Foreskin keratinocyte (primary cell): ENCODE measurements at places on chromosomes 12 and 14. TPM values are rescaled to one million over a fixed set of nuclear protein-coding genes. Genes with fewer than 3 reads are reported as not detected.
A peak's percentile ranks its signal among the peaks of the same experiment; 100 is the strongest.

DNA sequence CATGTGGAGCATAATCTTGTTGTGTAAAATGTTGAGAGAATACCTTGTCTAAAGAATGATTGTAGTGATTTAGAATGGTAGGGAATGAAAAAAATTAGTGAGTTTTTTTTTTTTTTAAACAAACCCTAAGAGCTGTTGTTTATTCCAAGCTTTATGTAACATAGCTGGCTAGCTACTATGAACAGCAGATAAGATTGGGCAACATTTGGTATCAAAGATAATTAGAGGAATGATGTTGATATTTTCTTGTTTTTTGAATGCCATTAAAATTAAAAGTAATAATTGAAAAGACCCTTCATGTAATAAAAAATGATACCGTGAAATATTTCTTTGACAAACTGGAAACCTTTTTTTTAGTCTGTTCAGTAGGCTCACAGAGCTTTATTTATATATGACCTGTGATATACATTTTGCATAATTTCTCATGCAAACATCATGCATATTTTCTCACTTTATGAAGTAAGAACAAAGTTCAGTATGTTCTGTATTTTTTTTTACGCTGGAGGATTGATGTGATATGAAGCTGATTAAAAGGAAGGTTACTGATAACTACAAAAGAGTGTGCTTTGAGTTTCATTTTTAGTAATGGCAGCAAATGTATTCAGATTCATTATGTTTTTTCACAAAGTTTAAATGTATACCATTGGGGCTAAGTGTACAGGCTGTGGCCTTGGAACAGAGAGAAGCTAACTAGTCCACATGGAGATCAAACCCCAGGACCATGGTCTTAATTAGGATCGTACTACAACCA, 8.1 kb downstream of the CPSF6 start:
- no peak for DNase-seq

DNA sequence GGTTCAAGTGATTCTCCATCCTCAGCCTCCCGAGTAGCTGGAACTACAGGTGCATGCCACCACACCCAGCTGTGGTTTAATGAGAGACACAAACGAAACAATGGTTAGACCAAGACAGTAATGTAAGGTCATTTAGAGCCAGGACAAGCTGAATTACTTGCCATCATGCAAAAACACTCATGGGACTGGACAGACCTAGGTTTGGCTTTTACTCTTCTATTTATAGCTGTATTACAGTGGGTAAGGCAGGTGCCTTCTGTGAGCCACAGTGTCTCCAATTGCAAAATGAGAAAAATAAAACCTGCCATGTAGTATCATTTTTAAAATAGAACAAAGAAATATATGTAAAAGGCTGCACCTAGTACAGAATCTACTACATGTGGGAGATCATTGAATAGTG, 513.2 kb downstream of the NELL2 start:
- no peak for DNase-seq

DNA sequence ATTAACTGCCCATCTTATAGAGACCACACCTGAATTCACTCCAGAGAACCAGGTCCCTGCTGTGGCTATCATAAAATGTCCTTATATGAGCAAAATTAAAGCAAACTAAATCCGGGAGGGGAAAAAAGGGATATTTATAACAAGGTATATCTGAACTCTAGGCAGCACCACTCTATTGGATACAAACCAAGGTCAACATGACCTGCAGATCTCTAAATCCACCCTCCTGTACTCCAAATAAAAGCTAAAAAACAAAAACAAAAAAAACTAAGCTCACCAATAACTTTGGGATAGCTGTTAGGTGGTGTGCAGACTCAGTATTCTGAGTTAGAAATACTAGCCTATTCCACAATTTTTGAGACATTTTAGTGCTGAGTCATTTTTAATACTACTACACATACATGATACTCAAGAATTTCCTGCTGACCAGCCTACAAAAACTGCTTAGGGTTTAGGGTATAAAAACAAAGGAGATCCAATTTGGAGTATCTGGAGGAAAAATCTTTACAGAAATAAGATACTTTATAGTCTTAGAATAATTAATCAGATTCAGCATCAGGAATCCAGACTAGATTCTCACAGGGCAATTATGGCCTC, 46.6 kb upstream of the LTBP2 start:
- DNase-seq = no peak

- peak; percentile 67 for DNase-seq
These were observed 7.7 kb downstream of the ATF7IP start for GRCh38 chr12:14373217-14373616.

DNA sequence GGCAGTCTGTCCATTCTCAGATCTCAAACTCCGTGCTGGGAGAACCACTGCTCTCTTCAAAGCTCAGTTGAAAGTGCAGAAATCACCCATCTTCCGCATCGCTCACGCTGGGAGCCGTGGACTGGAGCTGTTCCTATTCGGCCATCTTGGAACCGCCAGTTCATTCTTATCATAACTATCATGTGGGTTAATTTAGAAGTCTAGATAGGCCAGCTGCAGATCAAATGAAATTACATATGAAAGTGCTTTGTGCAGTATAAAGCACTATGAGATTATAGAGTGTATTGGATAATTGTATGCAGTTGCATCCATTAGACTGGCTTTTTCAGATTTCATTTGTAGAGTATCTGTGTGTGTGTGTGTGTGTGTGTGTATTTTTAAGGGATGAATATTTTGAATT, 57.8 kb downstream of the PRORP start:
- DNase-seq = no peak

DNA sequence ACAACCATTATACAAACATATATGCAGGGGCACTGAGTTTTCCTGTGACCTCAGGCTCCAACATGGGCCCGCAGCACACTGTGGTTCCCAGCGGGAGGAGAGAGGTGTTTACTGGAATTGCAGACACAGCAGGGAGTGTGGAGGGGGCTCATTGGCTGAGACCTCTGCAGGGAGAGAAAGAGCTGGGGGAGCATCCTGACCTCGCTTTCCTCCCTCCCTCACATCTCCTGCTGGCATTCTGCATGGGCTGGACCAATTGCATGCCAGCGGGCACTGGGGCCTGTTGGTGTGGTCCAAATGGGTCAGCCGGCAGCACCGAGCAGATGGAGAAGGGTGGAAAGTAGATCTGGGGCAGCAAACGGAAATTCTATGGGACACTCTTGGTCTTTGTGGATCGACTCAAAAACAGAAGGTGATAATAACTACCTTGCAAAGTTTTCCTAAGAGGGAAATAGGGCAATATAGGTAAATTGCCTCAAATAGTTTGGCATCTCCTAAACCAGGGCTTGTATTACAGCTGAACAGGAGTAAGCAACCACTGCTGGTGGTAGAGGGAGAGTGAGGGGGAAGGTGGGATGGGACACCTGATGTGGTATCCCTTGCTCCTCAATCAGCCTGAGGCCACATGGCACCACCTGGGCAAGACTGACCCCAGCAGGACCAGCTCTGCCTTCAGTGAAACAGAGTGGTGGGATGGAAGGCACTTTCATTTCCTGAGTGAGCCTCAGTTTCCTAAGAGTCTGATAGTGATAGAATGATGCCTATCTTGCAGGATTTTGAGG, 86.9 kb downstream of the NTF3 start:
- DNase-seq = no peak

DNA sequence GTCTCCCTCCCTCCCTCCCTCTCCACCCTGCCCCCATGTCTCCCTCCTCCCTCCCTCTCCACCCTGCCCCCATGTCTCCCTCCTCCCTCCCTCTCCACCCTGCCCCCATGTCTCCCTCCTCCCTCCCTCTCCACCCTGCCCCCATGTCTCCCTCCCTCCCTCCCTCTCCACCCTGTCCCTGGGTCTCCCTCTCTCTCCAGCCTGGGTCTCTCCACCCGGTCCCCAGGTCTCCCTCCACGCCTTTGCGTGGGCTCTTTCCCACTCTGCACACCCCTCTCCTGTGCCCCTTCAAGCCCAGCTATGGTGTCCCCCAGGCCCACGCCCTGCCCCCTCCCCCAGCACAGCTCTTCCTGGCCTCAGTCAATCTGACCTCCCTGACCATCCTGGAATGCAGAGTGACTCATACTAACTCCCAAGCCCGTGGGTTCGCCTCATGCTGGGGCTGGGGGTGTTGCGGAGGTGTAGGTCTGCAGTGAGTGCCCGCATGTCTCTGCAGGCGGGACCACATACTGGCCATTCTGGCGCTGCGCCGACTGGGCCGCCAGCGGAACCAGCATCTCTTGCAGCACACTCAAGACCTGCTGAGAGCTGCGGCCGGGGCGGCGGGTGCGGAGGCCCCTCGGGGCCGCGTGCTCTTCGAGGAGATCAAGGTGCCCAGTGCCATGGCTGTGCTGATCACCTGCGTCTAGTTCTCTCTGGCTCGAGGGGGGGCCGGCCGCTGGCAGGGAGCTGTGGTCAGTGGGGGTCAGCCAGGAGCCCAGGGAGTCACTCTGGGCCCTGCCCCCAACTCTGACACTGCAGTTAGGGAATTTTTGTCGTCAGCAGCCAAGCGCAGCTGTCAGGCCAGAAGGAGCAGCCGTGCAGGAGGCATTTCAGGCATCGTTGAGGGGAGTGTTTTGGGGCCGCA, 13.5 kb upstream of the TNFAIP2 start:
- no peak for DNase-seq

- DNase-seq = no peak
These were observed 173.1 kb downstream of the KLHL28 start for GRCh38 chr14:44788612-44789011.

GRCh38 chr12:120470150-120470784, 719 bp upstream of the SRSF9 start:
- DNase-seq = no peak

GRCh38 chr14:92675421-92675820, 73.0 kb downstream of the LGMN start:
- DNase-seq = no peak

- DNase-seq = no peak
These were observed 163.5 kb downstream of the KITLG start for GRCh38 chr12:88416786-88417185.

DNA sequence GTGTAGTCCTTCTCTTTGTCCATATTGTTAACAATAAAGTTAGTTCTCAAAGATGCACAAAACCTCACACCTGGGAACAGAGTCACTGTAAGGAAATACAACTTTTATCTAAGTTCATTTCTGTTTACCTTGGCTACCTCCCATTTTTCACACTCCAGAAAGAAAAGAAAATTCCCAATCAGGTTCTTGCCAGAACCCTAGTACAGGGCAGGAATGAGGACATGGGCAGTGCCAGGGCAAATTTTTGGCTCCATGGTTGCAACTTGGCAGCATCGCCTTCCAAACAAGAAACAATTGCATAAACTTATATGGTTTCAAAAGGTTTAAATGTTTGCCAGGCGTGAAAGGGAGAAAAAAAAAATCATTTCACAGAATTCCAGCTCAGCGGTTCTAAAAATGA, 296.3 kb upstream of the PRKD1 start:
- no peak for DNase-seq

DNA sequence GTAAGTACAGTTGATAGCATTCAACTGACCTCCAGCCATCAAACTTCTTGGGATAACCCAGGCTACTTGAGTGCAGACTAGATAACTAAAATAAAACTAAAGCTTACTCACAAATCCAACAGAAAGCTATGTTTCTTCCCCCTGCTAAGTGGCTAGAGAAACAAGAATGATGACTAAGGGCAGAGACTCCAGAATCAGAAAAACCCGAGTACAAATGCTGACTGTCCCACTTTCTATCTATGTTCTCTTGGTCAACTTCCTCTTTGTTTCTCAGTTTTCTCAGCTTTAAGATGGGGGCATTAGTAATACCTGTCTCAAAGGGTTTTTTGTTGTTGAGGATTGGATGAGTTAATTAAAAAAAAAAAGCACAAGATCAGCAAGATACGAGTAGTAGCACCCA, 6.1 kb upstream of the NUAK1 start:
- no peak for DNase-seq

- no peak for DNase-seq
These were observed 255.3 kb upstream of the GARIN6 start for GRCh38 chr12:99392091-99392850.

DNA sequence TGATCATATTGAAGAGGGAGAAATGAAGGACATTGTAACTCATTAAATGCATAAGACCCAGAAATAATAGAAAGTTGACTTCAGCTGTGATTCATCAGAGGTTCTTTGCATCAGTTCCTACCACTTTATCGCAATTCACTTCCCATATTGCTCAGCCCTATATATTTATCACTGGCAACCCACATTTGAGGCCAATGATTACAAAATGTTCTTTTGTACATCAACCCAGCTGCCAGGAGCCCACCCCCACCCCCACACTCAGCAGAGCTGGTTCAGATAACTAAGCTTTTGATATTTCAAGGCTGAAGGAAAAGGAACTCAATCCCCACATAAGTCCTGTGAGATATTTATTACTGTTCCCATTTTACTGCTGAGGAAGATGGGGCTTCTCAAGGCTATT, 51.2 kb upstream of the TMPO start:
- no peak for DNase-seq

DNA sequence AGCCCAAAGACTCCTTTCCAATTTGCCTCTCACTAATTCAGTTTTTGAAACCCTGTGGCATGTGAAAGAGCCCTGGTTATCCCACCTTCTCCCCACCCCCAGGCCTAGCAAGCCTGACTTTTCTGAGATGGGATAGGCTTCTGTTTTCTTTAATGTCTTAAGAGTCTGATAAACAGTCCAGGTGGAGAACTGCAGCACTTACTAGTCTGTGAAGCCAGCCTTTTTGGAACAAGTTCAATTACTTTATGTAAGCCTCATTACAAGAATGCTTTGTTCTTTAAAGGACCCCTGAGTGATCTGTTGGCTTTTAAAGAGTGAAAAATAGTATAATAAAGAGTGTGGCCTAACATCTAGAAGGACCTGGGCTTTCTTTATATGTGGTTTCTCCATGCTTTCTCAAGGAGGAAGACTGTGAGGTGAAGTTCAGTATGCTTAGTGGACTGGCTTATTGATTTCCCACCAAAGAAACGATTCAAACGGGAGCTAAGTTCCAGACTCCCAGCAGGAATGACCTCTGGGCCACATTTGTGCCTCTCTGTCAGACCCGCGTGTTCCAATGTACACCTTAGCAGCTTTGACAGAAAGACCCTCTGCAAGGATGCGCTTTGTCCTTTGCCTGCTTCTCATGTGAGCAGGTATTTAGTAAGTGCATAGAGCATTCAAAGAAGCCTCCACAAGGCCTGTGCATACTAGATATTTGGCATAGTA, 129.5 kb downstream of the DAAM1 start:
- no peak for DNase-seq

Gene NAV3
- 28.5 and 41.8 TPM in 2 replicates for total RNA-seq

Gene KITLG
- total RNA-seq = 9.0 and 16.7 TPM in 2 replicates

Gene SLC6A13
- not detected in 2 replicates for total RNA-seq

Gene IKZF4
- total RNA-seq = 1.2 and 1.6 TPM in 2 replicates

Gene TAS2R20
- 0.21 and 0.44 TPM in 2 replicates for total RNA-seq

Gene MYF5
- not detected in 2 replicates for total RNA-seq

Gene COX8C
- total RNA-seq = not detected in 2 replicates

Gene RASSF8
- total RNA-seq = 15.6 and 17.1 TPM in 2 replicates

Gene SLC2A14
- total RNA-seq = 0.28 and 0.31 TPM in 2 replicates

Gene FAM90A1
- total RNA-seq = 0.28 and 0.41 TPM in 2 replicates

Gene CD4
- total RNA-seq = not detected in 2 replicates

Gene C12orf54
- 4.3 and 5.7 TPM in 2 replicates for total RNA-seq
